Activated naive CD4-positive, alpha-beta T cell treated with anti-CD3 and anti-CD28 coated beads, Interleukin-2, amount 50 U/mL, for 72 hours (primary cell): ENCODE measurements at places on chromosomes 7 and 10.

GRCh38 chr10:43124574-43125273 is 13.5 kb upstream of the CSGALNACT2 start:
- DNase-seq: no peak

GRCh38 chr10:72490951-72491350 is 134.9 kb downstream of the MICU1 start:
- no peak for DNase-seq

- DNase-seq: no peak
Observed at GRCh38 chr7:155962968-155963300, 150.7 kb upstream of the SHH start.

- no peak for DNase-seq
Observed at GRCh38 chr7:45075355-45075644, 13.5 kb downstream of the NACAD start.
